AG09319 (cell line): ENCODE measurements at places on chromosomes 6 and 20.

- peak; percentile 10 for DNase-seq
These were observed 113.3 kb downstream of the CRYBG1 start for GRCh38 chr6:106473812-106474211.

DNA sequence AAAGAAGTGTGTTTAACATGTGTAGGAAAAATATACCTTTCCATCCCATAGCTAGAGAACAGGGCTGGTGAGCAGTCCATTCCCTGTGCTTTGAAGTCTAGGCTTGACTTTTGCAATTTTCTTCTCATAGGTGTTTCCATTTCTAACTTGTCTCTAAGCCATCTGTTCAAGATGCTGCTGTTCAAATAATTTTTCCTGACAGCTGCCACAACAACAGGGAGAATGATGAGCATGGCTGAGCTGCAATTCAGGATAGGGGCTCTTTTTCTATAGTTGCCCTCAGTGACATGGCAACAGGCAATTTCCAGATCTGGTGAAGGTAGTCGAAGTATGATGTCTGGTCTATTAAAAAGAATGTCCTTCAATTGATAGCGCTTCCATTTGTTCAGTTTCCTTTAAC is 103.0 kb upstream of the HS3ST5 start:
- no peak for DNase-seq

GRCh38 chr6:63058601-63059000 is 152.7 kb upstream of the FKBP1C start:
- DNase-seq, result no peak

- no peak for DNase-seq
These were observed 241.8 kb downstream of the TTLL2 start for GRCh38 chr6:167566711-167567141.

GRCh38 chr20:60136645-60137401 is 178.6 kb downstream of the CDH26 start:
- DNase-seq, result no peak

DNA sequence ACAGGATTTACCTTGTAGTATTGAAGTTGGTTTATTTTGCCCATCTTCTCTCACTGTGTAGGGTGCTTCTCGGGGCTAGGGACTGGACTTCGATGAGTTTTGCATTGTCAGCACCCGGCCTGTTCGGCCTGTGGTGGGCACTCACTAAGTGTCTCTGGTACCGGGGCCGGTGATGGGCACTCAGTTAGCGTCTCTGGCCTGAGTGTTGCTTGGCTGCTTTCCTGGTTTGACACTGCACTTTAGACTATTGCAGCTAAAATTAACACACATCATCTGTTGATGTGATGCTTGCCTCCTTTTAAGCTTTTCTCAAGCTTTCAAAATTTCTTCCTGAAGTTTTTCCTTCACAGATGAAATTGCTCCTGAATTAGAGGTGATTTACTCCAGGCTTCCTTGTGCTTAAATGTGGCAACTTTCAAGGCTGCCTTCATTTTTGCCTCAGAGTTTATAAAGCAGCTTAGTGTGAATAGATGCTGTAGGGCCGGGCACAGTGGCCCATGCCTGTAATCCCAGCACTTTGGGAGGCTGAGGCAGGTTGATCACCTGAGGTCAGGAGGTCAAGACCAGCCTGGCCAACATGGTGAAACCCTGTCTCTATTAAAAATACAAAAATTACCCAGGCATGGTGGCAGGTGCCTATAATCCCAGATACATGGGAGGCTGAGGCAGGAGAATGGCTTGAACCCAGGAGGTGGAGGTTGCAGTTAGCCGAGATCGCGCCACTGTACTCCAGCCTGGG is 41.7 kb upstream of the TULP4 start:
- no peak for DNase-seq

- no peak for DNase-seq
These were observed 155.3 kb downstream of the ZNF217 start for GRCh38 chr20:53438368-53438767.

- DNase-seq, result no peak
These were observed 128.2 kb downstream of the BANF2 start for GRCh38 chr20:17827759-17828559.

GRCh38 chr6:43942011-43942442 is 172.0 kb downstream of the VEGFA start:
- DNase-seq, result no peak

- no peak for DNase-seq
These were observed 1.1 kb downstream of the ABRACL start for GRCh38 chr6:139029470-139030227.

DNA sequence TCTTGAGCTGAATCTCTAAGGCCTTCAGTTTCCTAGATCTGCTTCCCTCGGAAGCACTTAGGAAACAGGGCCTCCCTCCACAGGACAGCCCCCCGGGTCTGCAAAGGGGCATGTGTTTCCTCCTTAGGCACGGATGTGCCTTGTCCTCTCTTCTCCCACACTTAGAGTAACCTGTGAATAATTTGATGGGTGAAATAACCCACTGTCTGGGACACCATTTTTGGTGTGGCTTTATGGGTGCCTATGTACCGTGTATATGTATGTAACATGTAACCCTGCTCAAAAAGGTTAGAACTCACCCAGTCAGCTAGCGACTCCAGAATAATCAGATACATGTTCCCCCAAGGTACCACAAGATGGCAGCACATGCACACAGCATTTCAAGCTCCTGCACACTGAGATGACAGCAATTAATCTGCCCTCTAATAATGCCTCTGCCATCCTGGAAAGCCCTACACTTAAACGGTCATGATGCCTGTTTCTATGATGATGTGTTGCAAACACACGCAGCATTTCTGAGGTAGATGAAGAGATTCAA is 212.0 kb upstream of the PROKR2 start:
- peak; percentile 70 for DNase-seq

DNA sequence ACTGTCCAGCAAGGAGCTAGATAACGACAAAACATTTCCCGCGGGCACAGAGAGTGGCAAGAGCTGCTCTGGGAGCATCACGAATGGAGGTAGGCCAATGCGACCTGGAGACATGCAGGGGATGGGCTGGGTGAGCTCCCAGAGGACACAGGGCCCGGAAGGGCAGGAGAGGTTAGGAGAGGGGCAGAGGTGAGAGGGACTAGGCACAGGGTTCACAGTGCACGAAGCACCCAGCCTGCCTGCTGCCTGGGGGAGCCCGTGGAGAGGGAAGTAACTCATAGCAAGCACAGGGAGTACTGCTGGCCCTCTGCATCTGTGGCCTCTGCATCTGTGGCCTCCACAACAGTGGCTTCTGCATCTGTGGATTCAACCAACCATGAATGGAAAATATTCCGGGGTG is 126.5 kb downstream of the HUS1B start:
- no peak for DNase-seq

DNA sequence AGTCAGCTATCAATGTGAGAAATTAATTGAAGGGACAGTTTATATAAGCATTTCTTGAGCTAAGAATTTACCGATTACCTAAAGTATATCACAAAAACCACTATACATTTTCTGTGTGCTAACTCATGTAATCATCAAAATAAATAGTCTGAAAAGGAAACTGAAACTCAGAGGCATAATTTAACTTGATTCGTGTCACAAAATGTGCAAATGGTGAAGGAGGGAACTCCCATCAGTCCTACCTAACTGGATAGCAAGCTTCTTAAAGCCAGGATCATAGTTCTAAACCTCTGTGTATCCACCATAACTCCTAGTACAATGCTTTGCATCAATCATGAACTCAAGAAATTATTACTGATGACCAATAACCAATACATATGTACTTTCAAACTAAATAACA is 91.0 kb downstream of the ASCC3 start:
- DNase-seq, result no peak

- DNase-seq, result no peak
These were observed 2.8 kb downstream of the HUS1B start for GRCh38 chr6:654136-654535.

GRCh38 chr6:42404484-42404883 is 47.2 kb downstream of the TRERF1 start:
- DNase-seq, result peak; percentile 20

- no peak for DNase-seq
These were observed 75.2 kb downstream of the DST start for GRCh38 chr6:56567501-56567900.

GRCh38 chr6:143123081-143123480 is 62.4 kb downstream of the AIG1 start:
- DNase-seq, result no peak

GRCh38 chr20:38197217-38197616 is 32.1 kb upstream of the TGM2 start:
- no peak for DNase-seq

- DNase-seq, result no peak
These were observed 92.9 kb upstream of the NAA20 start for GRCh38 chr20:19924255-19924654.

DNA sequence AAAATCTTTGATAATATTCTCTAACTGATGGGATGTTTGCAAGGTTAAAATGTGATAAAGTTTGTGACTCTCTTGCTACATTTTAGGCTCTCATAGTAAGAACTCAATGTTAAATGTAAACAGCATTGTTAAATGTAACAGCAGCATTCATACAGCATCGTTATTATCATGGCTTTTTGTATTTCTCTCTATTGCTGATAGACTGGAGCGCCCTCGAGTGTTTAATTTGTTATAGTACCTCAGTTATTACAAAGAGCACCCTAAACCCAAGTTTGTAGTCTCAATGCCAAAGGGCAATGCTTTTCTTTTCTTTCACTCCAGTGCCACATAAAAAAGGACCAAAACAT is 14.9 kb upstream of the TTPAL start:
- DNase-seq, result peak; percentile 4

GRCh38 chr6:169074526-169074925 is 179.1 kb downstream of the THBS2 start:
- DNase-seq, result no peak

GRCh38 chr6:74549746-74550145 is 656.1 kb downstream of the COL12A1 start:
- DNase-seq, result no peak

DNA sequence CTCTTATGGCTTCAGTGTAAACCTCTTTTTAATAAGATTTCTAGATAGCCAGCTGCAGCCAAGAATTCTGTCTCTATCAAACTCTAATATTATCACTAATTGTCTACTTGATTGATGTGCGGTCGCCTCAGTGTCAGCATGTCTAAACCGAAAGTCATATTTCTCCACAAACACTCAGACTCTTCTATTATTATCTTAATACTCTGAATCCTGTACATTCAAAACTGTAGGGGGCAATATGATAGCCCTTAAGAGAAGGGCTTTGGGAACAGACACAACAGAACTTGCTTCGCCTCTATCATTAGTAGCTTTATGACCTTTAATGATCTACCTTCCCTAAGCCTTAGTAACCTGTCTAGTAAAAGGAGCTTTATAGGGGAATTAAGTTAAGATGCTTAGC is 379.7 kb upstream of the PTCHD4 start:
- no peak for DNase-seq

GRCh38 chr6:18380158-18380836 is 6.9 kb upstream of the RNF144B start:
- DNase-seq, result no peak

DNA sequence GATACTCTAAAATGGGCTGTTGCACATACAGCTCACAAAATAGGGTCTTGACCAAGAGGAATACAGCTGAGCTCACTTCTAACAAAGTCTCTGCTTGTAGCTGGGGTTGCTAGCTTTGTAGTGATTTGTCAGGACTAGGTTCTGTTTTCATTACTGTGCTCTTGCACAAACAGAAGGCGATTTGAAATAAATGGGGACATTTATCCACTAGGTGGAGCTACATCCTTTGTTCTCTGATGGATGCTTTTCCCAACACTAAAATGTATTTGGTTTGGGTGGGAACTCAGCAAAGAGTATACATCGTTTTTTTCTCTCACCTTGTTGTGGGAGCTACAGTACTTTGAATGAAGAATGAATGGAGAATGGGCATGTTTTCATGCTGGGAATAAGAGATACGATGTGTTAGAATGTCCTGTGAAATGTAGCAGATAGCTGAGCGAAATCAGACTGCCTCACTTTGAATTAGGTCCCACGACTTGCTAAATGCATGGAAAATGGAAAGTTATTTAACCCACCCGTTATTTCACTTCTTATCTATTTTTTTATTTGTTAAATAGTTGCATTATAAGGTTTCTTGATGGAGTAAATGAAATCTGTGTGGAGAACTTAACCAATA is 494.7 kb upstream of the MAP3K7 start:
- DNase-seq, result no peak

GRCh38 chr20:46701057-46701456 is 8.4 kb upstream of the SLC2A10 start:
- no peak for DNase-seq
